ENCODE measurements at places on chromosomes 2 and 18.

- no peak for DNase-seq
Measured at GRCh38 chr2:223122781-223123180, 70.8 kb downstream of the KCNE4 start.

DNA sequence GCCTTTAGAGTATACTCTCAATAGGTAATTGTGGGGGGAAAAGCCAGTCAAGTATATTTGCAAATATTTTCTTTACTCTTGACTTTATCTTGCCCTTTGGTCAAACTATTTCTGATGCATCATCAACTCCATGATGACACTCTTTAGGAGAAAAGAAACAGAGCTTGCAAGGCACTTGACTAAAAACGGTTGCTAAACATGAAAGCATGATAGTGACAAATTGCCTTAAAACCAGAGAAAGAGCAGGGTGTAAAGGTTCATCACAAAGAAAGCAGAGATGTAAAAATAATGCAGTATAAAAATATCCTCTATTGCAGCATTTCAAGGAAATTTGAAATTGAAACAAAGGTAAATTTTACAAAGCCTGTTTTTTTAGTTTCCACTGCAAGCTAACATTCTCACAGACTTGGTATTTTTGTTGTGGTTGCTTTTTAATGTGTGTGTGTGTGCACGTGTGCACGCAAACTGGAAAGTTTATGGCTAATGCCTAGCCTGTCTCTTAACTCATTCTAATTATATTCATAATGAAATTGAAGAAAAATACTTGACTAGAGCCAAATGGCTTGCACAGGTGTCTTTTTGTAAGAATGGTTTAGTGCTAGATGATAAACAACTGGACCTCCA is 503.6 kb downstream of the ARHGAP15 start:
- DNase-seq: no peak

DNA sequence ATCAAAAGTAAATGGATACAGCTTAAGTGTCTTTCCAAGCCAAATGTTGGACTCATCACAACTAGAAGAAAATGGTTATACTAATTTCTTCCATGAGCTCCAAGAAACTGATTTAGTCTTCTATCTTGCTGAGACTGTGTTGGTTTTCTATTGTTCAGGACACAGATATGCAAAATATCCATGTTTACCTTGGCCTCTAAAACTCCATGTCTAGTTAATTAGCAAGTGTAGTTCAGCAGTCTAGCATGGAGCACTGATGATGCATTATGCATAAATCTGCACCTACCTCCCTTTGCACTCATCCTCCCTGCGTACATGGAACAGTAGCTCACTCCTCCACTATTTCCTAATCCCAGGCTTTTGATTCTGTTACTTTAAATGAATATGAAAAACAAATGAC is 731.4 kb upstream of the CHAC2 start:
- DNase-seq: no peak

GRCh38 chr2:83342860-83343329 is 1116.2 kb downstream of the SUCLG1 start:
- no peak for DNase-seq

GRCh38 chr2:137809252-137809651 is 155.0 kb upstream of the HNMT start:
- no peak for DNase-seq

DNA sequence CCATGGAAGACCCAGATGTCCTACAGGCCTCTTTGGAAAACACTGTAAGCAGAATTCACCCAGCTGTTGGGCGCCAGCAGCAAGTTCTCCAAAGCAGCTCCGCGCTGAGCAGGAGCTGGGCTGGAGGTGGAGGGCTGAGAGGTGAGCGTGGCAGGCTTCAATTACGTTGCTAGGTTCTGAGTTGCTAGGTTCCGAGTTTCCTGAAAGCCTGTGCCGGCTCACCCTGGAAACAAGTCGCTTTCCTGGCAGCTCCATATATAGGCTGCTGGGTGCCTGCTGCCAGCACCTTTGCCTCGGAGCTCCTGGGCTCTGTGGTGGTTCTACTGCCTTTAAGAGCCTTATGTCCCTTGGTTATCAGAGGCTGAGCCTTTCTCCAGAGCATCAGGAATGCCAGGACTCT is 14.4 kb upstream of the EGR4 start:
- no peak for DNase-seq

DNA sequence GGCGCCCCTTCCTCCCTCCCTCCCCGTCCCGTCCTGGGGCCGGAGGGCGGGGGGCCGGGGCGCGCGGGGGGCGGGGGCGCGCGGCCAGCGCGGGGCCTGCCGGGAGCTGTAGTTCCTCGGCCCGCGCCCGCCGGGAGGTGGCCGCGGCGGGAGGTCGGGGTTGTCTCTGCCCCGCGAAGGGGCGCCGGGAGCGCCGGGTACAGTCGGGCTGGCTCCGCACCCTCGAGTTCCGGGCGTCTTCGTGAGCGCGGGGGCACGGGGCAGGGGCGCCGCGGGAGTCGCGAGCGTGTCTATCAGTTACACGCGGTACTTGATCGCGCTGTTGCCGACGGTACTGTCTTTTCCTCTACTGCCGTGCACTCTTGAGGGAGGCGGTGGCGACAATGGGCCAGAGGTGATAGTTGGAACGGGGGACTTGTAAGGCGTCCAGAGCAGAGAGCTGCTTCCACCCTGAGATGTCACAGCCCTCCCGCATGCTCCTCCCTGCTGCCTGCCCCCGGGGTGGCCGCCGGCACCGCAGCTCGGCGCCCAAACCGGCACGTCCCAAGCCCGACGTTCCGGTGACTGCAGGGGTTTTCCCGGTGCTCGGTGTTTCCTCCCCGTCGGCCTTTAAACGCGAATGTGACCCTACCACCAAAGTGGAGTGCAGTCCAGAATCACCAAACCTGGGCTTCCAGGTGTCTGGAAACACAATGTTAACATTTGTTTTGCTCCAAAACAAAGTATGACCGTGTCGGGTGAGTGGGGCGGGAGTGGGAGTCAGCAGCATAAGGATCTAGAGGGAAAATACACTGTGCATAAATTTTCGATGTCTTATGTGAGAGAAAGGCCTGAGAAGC is at the start of gene PRKD3:
PRKD3 (minus strand) TSS at position 48 of the 839 bp plus-strand sequence. CDS start 8,309 bp downstream, outside the sequence.
- peak; percentile 52 for DNase-seq

DNA sequence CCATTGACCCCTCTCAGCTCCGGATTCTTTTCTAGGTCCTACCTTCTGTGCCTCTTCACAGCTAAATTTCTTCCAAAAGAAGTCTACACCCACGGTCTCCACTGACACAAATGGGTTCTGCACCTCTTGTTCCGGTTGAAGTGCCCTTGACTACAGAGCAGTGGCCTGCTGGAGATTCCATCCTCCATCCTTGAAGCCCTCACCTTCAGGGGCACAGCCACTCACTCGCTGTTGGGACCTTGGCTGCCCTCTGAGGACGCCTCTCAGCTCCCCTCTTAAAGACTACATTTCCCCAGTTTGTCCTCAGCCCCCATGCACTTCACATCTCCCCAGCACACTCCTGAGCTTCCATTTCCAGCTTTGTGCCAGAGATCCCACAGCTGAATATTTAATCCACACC is 226.3 kb downstream of the ATAD2B start:
- DNase-seq: no peak

- no peak for DNase-seq
Measured at GRCh38 chr18:74665346-74665745, 67.7 kb downstream of the ZNF407 start.

DNA sequence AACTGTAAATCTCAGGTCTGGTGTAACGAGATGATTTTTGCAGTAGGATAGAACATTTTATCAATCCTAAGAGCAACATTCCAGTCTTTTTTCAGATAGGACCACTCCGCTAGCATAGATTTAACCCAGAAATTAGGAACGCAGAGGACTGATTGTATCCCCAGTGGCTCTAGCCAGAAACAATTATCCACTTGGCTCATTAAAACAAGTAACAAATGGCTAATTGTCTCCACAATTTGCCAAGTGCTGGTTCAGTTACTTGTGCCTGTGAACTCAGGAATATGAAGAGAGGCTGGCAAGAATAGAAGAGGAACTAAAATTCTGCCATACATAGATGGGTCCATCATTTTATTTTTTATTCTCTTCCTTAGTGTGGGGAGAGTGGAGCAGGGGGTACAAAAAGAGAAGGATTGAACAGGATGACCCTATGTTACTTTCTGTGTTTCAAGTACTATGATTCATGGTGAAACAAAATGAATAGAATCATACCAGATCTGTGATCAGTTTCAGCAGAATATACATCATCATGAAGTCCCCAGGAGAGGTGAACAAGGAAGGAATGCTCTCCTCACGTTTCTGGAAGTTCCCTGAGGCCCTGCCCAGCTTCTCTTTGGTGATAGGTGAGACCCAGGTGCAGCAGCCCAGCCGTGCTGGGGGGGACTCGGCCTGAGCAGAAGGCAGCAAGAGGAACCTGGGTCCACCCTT is 121.6 kb downstream of the ARL4C start:
- DNase-seq: no peak

GRCh38 chr2:130765464-130765863 is 10.1 kb downstream of the AMER3 start:
- DNase-seq: no peak

- no peak for DNase-seq
Measured at GRCh38 chr2:177817300-177817699, 255.3 kb downstream of the PDE11A start.

DNA sequence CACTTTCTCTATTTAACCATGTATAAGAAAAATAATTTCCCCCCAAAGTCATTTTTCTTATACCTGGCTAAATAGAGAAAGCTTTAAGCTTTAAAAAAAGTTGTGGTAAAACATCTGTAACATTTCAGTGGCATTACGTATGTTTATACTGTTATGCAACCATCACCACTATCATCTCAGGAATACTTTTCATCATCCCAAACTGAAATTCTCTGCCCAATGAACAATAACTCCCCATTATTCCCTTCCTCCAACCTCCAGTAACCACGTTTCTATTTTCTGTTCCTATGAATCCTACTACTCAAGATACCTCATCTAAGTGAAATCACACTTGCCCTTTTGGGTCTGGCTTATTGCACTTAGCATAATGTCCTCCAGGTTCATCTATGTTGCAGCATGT is 1.7 kb upstream of the SLC3A1 start:
- no peak for DNase-seq

DNA sequence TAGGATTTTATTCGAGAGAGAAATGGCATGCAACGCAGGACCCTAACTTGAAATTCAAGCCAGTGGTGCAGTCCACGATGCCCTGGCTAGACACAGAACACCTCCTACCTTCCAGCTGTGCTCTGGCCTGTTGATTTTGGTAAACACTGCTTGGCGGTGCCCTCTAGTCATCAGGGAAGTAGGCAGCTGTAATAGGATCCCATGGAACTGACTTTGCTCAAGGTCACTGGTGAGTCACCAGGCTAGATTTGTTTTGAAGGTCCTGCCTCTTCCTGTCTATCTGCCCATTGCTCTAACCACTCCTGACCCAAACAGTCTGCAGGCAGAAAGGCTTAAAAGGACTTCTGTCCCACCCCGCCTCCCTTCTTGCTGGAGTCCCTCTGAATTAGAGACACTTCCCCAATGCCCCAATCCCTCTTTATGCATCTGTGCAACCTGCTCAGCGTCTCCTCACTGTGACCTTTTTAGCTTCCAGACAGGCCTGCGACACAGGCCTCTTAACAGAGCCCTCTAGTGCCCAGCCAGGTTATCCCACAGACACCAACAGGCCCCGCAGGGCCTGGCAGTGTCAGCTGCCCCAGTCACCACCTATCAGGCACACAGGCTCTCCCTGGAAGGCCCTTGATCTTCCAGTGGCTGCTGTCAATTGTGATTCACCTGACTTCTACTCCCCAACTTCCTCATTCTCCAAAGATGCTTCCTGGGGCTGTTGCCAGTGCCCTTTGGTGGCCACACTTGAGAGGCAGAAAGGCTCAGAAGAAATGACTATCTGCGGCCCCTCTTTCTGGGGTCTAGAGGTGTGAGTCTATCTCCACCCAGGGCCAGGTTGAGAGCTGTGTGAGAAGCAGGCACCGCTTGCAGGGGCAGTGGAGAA is 5.2 kb downstream of the TMEM127 start:
- DNase-seq: peak; percentile 93

DNA sequence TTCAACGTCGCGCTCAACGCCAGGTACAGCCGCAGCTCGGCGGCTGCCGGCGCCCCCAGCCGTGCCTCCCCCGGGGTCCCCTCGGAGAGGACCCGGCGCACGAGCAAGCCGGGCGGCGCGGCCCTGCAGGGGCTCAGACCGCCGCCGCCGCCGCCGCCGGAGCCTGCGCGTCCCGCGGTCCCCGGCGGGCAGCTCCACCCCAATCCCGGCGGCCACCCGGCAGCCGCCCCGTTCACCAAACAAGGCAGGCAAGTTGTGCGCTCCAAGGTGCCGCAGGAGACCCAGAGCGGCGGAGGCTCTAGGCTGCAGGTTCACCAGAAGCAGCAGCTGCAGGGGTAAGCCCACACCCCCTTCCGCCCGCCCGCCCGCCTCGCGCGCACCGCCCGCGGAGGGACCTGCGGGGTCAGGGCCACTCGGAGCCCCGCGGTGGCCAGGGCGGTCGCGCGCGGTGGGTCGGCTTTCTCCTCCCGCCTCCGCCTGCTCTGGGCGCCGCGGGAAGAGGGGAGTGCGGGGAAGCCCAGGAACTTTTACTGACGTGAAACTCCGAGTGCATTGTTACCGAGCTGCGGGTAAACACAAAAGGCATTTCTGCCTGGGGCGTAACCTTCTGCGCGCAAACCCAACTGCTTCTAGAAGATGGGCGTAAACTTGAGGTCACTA is 861 bp downstream of the LTBP1 start:
- peak; percentile 46 for DNase-seq

GRCh38 chr2:96485751-96486651 is 19.2 kb downstream of the NEURL3 start:
- no peak for DNase-seq

DNA sequence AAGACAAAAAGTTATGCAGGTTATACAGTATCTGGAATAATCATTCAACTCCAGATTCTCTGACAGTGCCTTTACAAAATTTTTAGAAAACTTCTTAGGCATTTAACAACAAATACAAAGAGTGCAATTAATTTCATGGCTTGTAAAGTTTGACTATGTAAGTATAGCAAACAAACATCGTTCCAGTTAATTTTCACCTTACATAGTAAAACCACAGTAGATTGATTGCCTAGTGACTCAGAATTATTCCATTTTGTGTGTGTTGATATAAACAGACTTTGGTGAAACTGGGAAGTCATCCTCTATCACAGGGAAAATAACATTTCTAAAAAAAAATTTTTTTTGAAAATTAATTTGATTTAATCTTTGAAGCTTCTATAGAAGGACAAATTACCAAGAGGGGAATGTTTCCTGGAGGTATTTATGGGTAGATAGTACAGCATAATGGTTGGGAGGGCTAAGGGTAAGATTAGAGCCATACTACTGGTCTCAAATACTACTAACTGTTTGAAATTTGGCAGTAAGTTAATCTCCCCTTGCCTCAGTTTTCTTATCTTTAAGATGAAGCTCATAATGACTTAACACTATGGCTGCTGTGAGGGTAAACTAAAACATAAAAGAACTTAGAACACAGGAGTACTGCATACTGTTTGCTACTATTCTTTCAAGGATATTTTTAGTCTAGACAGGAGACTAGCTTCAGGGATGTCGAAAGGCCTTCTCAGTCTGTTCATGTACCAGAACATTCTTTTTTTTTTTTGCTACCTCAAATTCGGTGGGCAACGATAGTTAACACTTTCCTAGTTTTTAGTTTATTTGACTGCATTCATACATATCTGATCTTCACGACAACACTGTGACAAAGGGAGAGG is 19.6 kb downstream of the NDUFAF7 start:
- DNase-seq: no peak

- no peak for DNase-seq
Measured at GRCh38 chr2:155372969-155373368, 674.5 kb downstream of the KCNJ3 start.

Data from 8988T (cell line).